EL (cell line): ENCODE measurements at places on chromosomes 6 and 20.

GRCh38 chr20:51695574-51696303 is 72.5 kb downstream of the ATP9A start:
- peak; percentile 78 for DNase-seq

DNA sequence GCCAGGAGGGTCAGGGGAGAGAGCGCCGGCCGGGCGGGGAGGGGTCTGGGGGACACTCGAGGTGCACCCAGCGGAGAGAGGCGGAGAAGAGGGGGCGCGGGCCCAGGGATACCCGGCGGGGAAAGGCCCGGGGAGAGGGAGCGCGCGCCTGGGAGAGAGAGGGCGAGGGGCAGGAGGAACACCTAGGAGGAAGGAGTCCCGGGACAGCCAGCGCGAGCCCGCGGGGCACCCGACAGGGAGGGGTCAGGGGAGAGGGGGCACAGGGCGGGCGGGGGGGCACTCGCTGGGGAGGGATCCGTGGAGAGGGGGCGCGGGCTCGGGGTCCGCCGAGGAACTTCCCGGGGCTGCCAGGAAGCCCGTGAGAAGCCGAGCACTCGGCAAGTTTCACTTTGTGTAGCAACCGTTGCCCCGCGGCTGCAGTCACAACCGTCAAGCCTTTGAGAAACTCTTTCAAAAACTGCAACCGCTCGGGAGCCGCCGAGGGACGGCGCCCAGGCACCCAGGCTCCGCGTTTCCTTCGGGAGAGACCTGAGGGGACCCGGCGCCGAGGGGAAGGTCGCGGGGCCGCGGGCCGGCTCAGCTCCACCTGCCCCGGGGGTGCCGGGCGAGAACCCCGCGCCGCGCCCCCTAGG is 471 bp downstream of the EZR start:
- peak; percentile 74 for DNase-seq

- DNase-seq = no peak
Observed at GRCh38 chr6:142648036-142648451, 296.9 kb downstream of the HIVEP2 start.

GRCh38 chr6:31560697-31561058 is 11.4 kb upstream of the LTA start:
- DNase-seq = no peak

- DNase-seq = no peak
Observed at GRCh38 chr6:151140767-151141166, 99.0 kb upstream of the AKAP12 start.

DNA sequence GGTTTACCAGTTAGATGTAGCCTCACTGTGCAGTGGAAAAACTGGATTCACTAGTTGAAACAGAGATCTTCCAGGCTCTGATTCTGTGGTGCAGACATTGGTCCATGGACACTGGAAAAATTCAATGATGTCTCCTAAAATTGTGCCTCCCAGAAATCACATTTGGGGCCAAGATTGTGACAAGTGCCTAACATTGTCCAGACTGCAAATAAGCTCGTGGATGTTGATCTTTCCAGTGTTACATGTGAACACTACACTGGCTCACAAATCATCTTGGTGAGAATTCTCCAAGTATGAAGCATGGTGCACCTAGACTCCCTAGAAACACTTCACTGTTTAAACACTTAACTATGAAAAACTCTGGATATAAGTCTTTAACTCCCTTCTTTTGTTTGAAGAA is 140.4 kb downstream of the HAO1 start:
- DNase-seq = no peak

DNA sequence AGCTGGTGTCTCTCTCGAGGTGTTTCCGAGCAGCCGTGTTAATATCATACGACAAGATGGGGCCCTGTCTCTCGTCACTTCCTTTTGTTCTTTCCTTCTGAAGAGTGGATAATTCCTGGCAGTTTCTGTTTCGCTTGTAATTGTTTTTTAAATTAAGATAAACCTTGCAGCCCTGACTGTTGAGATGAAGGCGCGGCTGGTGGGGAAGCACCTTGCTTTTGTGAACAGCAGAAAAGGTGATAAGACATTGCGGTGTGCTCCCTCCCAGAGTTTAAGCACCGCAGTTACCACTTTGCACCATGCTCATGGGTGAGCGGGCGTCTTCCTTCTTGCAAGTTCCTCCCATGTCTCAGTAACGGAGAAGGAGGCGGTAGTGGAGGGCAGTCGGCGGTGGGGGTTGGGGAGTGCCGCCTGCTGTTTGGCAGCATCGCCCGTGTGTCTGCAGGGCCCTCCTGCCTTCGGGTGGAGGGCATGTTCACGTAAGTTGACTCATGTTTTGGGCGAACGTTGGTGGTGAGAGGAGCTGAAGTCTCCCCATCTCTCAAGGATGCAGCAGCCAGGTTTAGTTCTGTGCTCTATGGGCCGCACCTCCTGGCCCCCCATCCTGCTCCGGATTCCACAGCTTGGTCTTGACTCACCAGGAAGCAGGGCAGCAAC is 345.9 kb downstream of the TAF4 start:
- DNase-seq = no peak

GRCh38 chr6:88728756-88729155 is 234.7 kb downstream of the RNGTT start:
- DNase-seq = no peak

DNA sequence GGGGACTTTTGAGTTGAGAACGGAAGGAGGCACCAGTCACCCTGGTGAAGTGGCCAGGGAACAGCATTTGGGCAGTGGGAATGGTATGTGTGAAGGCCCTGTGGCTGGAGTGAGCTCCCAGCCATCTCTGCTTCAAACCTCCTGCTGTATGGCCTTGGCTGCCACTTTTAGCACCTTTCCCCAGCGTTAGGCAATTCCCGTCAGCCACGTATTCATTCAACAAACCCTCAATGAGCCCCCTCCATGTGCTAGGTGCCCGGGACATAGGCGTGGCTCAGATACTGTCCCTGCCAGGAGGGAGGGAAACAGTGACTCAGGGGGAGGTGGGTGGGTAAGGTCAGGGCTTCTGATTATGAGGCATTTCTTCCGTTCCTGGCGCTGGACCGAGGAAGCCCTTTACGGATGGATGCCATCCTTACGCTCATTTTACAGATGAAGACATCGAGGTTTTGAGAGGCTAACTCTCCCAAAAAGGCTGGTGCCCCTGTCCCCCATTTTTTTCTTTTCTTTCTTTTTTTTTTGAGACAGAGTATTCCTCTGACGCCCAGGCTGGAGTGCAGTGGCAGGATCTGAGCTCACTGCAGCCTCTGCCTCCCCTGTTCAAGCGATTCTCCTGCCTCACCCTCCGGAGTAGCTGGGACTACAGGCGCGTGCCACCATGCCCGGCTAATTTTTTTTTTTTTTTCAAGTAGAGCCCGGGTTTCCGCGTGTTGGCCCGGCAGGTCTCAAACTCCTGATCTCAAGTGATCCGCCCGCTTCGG is 37.5 kb downstream of the SRC start:
- peak; percentile 25 for DNase-seq

- DNase-seq = no peak
Observed at GRCh38 chr6:137230547-137230946, 11.4 kb upstream of the IFNGR1 start.
